Forelimb muscle (tissue), 1 donor: ENCODE measurements at places on chromosomes 4 and X.

DNA sequence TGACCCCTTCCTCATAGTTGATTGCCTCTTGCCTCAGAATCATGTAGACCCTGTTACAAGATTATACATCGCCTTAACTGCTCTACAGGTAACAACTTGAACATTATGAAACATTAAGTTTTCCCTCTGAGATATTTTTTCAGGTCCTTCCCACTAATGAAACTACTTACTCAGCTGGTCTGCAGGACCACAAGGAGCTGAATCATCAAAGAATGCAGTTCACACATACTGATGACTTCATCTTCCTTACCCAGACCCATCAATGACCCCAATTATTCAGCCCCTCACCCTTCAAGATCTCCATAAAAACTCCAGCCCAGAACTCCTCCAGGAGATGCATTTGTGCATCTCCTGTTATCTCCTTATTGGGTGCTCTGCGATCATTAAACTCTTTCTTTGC is 720.9 kb downstream of the RAPGEF2 start:
- no peak for DNase-seq

GRCh38 chr4:79399076-79399475 is 9.0 kb downstream of the GK2 start:
- DNase-seq: no peak

DNA sequence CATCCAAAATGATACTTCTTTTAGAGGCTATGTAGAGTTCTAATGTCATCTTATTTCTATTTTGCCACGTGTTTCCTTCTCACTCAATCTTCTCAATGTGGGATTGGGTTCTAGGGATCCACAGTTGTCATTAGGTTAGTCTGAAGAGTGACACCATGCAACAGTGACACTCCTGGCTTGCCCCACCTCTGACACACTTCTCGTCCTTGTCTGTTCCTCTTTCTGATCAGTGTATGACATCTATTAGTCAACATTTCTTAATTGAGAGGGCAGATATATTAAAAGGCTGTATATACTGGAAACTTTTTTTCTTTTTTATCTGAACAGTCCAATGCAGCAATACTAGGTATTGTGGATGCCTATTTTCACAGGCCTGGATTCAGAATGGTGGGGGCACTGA is 67.6 kb upstream of the GYPA start:
- no peak for DNase-seq

GRCh38 chr4:20159516-20159915 is 92.2 kb upstream of the SLIT2 start:
- DNase-seq: no peak

- no peak for DNase-seq
Observed at GRCh38 chr4:53637348-53637747, 46.1 kb upstream of the LNX1 start.
